ENCODE measurements at places on chromosomes 4 and X.

DNA sequence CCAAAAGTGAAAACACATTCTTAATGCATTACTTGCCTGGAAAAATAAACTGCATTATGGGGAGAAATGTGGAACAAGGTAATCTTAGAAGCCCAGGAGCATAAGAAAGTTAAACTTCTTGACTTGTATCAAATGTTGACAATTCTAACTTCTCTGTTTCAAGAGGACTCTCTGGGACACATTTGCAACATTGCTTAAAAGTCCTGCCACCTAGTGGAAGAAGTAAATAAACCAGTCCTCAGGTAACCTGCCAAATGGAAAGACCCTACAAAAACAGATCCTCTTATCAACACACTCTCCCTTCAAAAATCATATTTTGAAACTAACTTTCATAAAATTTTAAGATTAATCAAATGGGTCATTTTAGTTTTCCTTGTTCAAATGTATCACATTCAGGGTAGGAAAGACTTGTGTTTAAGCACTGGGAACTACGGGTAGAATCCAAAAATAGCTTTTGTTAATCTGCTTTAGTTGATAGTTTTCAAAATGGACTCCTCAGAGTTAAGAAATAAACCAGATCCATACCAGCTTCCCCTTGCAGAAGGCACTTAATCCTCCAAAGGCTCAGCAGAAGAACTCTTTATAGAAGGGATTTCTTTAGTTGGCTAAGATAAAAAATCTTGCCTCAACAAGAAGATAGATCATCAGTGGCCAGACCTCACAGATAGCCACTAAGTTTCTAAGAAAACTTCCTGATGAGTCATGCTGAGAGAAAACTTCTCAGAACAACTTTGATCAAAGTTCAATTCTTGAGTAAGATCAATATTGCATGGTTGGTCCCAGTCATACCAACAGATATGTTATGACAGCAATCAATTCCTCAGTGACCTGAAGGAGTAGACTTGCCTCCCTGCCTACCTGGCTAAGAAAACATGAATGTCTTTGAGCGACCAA is 141.7 kb downstream of the HHIP start:
- peak; percentile 15 for DNase-seq

DNA sequence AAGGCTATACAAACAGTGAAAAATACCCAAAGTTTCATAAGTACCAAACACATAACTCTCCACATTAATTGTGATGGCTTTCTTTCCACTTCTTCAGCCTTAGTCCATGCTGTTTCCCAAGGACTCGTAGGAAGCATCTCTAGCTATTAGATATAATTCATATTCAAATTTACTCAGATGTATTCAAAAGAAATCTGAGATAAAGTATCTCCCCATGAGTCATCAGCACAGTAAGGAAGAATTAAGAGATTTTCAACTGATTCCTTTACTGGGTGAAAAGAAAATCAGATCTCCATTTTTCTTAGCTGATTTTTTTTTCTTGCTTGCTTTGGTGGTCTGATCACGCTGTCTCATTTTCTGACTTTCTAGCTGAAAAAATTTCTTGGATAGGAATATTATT is 71.7 kb downstream of the MID1 start:
- no peak for DNase-seq

DNA sequence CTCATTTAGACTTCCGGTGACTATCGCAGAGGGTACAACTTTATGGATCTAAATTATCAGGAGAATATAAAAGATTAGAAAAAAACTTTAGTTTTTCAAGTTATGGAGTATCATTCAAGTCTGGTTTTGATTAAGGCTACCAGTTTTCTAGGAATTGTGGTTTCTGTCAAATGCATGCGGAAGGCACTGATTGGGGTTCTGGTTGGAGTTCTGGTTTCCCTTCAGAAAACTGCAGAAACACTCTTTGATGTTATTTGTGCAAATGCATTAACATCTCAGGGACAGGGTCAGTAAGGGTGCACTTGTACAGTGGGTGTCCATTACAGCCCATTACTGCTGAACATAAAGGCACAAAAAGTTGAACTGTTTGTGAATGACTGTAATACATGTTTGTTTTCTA is 100.2 kb downstream of the LIMCH1 start:
- DNase-seq: no peak

- DNase-seq: no peak
These were observed 23.3 kb downstream of the HAND2 start for GRCh38 chr4:173506597-173507211.

DNA sequence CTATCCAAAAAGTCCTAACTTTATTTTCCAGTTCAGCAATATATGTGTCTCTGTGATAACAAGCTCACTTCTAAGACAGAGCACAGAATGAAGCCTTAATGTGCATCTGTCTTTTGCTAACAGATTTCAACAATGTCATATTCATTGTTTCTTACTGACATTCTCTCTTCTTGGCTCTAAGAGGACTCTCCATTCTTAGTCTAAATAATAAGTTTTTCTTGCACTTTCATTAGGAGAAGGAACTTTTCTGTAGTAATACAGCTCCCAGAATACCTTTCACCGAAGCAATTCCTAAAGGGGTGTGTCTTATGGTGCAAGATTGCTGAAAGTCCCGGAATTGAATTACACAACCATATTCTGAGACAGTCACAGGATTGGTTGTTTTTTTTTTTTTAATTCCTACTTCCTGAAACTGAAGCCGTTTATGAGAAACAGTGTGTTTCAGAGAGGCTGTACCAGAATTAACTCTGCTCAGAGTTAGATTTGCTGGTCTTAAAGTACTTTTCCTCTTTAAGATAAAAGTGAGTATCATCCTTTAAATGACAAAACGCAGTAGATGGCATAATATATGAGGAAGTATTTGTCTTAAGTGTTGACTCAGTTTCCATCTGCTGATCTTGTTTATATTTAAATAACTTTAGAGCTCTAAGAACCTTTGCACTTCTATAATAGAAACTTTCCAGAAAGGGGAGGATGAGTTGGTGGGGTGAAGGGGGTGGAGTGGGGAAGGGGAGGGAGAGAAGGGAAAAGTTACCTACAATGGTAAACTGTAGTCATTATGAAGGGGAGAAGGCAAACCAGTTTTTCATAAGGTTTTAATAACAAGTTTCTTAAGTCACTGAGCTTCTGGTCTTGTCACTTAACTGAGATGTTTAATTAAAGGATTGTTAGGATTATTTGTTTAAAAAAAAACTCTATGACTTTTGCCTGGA is at the start of gene ALPK1:
Gene ALPK1 (plus strand): TSS at position 421 of the 932 bp plus-strand sequence.
- DNase-seq: peak; percentile 23

Data from midbrain (tissue), 1 donor.